Astrocyte of the cerebellum (primary cell): ENCODE measurements at places on chromosomes 13 and 19.

- DNase-seq = no peak
These were observed 85.0 kb downstream of the TSHZ3 start for GRCh38 chr19:31264041-31264778.

DNA sequence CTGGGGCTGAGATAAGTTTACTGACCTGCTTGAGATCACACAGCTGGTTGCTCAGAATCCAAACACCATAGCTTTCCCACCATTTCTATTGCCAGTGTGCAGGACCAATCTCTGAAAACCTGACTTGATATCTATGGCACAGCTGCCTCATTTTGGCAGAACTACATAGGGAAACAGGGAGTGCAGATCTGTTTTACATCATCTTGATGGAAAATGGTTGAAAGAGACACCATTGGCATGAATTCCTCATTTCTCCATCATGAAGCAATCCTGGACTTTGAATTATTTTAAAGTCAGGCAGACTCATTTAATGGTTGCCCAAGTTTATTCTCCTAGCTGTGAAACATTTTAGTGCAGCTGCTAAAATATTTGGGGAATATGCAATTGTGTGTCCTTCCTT, 1628.2 kb upstream of the SLC10A2 start:
- DNase-seq = no peak

GRCh38 chr13:113729187-113730019, 29.6 kb upstream of the TMEM255B start:
- no peak for DNase-seq

DNA sequence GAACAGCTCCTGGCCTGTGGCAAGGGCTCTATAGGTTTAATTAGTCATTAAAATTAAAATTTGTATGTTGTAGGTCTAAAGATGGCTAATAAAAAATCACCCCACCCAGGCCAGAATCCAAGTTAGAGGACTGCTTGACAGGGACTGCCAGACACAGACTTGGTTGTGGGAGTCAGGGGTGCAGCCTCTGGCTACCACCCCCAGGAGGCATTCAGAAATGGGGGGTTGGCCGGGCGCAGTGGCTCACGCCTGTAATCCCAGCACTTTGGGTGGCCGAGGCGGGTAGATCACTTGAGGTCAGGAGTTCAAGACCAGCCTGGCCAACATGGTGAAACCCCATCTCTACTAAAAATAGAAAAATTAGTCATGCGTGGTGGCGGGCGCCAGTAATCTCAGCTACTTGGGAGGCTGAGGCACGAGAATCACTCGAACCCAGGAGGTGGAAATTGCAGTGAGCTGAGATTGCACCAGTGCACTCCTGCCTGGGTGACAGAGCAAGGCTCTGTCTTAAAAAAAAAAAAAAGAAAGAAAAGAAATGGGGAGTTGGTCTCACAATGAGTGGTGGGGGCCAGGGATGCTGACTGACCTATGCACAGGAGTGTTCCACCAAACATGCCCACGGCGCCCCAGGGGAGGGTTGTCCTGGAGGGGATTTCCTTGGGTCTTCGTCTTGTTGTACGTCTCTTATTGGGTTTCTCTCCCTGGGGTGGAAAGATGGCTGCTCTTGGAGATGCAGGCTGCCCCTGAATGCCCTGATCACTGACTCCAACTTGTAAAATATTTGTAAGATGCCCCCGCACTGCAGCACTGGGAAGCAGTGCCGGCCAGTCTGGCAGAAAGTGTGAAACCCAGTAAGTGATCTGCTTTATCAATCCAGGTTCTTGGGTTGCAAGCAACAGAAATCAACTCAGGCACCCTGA, 68.8 kb downstream of the SIPA1L3 start:
- no peak for DNase-seq

DNA sequence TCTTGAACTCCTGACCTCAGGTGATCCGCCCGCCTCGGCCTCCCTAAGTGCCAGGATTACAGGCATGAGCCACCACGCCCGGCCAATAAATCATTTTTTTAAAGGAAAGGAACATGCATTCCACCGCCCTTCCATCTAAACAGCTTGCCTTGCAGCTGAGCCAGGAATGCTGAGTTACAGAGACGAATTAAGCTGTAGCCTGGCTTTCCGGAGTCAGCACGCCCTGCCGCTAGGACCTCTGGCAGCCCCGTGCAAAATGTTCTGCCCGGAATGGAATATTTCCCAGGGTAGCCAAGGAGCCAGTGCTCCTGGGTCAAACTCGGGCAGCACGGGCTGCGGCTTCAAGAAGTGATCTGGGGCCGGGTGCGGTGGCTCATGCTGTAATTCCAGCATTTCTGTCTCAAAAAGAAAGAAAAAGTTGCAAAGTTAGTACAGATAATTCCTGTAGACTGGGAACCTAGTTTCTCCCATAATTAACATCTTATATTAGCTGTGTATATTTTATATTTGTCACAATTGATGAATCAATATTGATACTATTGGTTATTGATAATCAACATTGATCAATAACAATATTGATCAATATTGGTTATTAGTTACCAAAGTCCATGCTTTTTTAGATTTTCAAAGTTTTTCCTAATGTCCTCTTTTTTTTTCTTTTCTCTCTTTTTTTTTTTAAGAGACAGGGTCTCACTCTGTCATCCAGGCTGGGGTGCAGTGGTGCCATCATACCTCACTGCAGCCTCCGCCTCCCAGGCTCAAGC, 19.2 kb downstream of the ATCAY start:
- no peak for DNase-seq

DNA sequence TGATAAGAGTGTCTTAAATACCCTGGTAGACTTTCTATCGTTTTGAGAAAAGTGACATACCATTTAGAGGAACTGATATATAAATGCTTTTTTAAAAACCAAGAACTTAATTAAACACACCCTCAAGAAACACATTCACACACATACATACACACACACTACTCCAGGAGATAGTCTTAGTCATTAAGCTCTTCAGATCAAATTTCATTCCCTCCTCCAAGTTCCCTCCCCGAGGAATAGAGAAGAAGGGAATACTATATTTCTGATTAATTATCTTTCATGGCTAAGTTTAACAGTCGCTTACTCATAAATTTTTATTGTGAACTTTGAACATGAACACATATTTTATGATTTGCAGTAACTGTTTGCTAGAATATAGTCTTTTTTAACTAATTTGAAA, 1109.5 kb downstream of the SLITRK1 start:
- DNase-seq = peak; percentile 4

DNA sequence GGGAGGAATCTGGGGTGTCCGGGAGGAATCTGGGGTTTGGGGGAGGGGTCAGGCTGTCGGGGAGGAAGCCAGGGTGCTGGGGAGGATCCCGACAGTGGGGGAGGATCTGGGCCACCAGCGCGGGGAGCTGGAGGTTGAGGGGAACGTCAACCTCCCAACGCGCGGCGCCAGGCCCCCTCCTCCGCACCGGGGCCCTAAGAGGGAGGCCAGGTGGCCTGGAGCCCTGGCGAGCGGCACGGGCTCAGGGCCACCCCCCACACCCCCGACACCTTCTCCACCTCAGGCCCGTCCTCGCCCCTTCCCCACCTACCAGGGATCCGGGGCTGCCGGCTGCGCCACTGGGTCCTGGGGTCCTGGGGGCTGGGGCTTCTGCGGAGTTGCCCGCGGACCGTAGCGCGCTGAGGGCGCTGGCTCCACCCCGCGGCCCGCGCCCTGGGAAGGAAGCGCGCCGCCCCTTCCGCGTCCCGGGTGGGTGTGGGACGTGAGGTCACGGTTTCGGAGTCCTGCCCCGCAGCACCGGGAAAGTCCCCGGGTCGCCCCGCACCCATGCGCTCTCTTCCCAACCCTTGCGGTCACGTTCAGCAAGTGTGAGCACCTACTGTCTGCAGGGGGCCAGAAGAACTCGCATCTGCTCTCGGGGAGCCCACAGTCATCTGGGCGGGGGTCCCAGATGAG, at the start of gene TICAM1:
Gene TICAM1 (minus strand): TSS at position 409 of the 675 bp plus-strand sequence. CDS start 13,335 bp downstream, outside the sequence.
- no peak for DNase-seq

GRCh38 chr19:15290166-15290565, 42.2 kb downstream of the BRD4 start:
- DNase-seq = no peak

DNA sequence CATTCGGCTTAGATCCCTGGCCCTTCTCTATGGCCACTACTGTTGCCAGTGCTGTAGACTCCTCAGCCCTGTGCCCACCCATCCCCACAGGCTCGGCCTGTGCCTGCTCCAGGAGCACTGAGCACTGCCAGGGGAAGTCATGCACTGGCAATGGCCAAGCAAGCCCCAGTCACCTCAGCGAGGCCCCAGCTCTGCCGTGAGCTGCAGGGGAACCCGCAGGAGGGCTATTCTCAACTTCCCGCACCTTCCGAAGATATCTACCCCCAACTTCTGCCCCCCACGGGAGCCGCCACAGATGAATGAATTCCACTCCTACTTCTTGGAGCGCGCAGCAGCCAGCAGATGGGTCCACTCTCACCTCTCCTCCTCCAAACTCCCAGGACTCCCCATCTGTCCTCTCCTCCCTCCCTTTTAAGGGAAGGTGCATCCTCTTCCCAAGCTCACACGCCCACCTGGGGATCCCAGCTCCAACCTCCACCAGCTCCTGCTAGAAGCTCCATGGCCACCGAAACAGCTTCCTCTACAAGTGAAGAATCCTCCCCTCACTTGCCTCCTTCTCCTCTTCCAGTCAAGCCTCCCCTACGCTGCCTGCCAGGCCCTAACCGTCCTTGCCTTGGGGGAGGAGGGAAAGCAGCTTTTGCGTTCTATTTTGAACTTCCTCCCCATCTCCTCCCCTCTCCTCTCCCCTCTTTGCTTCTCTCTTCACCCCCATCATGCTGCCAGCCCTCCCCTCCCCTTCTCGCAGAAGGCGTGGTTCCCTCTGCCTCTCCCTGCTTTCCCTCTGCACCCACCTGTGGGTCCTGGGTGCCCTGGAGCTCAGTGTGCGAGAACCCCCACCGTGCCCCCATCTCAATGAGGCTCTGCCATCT, 52.2 kb downstream of the PEPD start:
- DNase-seq = no peak

- DNase-seq = no peak
These were observed 18.5 kb downstream of the KCNRG start for GRCh38 chr13:50033725-50034124.

- no peak for DNase-seq
These were observed 3.9 kb downstream of the FFAR1 start for GRCh38 chr19:35351411-35352176.

DNA sequence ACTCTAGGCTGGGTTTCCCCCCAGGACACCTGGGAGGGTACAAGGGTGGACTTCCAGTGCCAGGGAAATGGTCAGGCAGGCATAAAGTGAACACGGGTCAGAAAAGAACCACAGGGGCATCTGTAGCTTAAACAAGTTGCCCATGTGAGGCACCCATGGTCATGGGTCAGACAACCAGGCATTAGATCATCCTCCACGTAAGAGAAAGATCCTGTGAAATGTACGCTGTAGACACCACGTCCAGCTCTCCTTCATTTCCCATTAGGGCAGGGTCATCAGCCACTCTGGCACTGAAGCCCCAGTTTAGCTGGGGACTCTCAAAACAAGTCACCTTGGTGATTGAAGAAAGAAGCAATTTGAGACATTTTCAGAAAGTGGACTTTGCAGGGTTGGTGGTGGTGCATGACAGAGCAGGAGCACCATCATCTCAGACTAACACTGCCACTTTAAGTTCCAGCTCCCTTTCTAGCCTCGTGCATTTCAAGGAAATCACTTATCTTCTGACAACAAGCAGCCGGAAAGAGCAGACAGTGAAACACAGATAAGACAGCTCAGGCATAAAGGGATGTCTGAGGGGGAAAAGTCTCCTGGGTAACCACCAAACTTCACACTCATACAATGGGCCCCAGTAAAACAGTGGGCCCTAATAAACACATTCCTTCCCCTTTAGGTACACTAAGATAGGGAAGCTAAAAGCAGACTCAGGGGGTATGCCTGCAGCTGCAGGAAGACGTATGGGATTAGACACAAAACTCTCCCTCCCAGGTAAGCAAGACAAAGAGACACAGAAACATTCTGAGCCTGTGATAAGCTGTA, 16.1 kb upstream of the SIGLEC6 start:
- DNase-seq = no peak

GRCh38 chr13:110838116-110838515, 76.8 kb downstream of the ANKRD10 start:
- DNase-seq = no peak

GRCh38 chr13:45396533-45397095, 21.6 kb downstream of the SLC25A30 start:
- DNase-seq = no peak

DNA sequence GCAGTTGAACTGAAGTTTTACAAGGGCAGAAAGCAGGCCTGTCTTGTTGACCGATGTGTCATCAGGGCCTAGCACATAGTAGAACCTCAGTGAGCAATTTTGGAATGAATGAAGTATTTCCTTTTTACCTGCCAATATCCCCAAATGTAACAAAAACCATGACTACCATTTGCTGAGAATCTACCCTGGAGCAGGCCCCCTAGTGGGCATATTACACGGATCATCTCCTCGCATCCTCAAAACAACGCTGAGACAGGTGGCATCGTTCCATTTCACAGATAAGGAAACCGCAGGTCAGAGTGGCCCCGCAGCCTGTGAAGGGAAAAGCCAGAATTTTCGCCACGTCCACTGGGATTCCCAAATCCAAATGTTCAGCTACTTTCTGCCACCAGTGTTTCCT, 77.9 kb downstream of the CACNA1A start:
- peak; percentile 12 for DNase-seq

GRCh38 chr13:43493496-43494000, 293.2 kb downstream of the ENOX1 start:
- DNase-seq = no peak

DNA sequence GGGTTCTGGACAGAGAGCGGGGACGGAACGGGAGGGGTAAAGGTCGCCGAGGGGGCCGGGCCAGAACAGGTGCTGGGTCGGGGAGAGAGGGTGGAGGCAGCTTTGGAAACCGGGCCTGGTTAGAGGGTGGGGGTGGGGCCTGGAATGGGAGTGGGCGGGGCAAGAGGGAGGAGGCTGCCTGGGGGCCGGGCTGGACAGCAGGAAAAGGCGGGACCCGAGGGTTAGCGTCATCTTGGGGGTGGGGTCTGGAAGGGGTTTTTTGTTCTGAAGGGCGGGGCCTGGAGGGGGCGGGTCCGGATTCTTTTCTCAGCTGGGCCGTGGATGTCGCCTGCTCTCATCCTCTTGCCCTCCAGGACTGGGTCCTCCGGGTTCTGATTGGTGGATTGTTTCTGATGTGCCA, 4.3 kb upstream of the ZNF813 start:
- DNase-seq = no peak
